GM12865 (cell line): ENCODE measurements at places on chromosomes 2 and 18.

DNA sequence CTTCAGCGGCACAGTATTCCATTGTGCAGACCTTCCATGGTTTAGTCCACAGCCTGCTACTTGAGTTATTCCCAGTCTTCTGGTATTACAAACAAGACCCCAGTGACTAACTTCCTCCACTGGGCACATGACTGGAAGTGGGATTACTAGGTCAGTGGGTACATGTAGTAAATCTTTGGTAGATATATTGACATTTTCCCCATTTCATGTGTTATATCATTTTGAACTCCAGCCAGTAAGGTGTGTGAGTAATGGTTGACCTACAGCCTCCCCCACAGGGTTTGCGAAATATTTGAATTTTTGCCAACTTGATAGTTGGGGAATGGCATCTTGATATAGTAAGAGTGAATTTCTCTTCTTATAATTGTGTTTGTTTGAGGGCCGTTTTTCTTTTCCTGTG lies 58.8 kb downstream of the RNF144A start:
- DNase-seq, result no peak

GRCh38 chr2:65193446-65193845 lies 34.2 kb upstream of the ACTR2 start:
- DNase-seq, result no peak

GRCh38 chr18:45328296-45328695 lies 287.0 kb upstream of the SLC14A2 start:
- no peak for DNase-seq

- no peak for DNase-seq
Measured at GRCh38 chr18:75057169-75057960, 151.6 kb downstream of the PTGR3 start.

- no peak for DNase-seq
Measured at GRCh38 chr2:128280158-128280871, 38.4 kb downstream of the HS6ST1 start.

GRCh38 chr2:20221555-20221973 lies 3.4 kb downstream of the SDC1 start:
- DNase-seq, result no peak

GRCh38 chr2:31707992-31708391 lies 127.3 kb upstream of the SRD5A2 start:
- no peak for DNase-seq

DNA sequence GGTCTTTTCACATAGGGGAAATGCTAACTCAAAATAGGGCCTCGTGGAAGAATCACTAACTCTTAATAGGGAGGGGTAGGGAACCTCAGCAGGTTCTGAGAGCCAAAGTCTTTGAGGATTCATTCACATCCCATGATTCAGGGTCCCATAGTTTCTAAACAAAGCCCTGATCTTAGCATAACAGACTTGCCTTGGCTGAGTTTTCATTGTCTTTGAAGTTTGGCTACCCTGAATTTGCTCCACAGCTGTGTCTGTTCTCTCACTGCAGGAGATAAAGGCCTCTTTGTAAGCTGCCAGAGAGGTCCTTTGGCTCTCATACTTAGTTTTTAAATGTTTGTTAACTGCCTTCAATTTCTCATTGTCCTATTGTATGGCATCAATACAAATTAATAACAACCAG lies 54.5 kb downstream of the ZDBF2 start:
- DNase-seq, result no peak

GRCh38 chr18:79509536-79509930 lies 113.8 kb downstream of the NFATC1 start:
- DNase-seq, result no peak

DNA sequence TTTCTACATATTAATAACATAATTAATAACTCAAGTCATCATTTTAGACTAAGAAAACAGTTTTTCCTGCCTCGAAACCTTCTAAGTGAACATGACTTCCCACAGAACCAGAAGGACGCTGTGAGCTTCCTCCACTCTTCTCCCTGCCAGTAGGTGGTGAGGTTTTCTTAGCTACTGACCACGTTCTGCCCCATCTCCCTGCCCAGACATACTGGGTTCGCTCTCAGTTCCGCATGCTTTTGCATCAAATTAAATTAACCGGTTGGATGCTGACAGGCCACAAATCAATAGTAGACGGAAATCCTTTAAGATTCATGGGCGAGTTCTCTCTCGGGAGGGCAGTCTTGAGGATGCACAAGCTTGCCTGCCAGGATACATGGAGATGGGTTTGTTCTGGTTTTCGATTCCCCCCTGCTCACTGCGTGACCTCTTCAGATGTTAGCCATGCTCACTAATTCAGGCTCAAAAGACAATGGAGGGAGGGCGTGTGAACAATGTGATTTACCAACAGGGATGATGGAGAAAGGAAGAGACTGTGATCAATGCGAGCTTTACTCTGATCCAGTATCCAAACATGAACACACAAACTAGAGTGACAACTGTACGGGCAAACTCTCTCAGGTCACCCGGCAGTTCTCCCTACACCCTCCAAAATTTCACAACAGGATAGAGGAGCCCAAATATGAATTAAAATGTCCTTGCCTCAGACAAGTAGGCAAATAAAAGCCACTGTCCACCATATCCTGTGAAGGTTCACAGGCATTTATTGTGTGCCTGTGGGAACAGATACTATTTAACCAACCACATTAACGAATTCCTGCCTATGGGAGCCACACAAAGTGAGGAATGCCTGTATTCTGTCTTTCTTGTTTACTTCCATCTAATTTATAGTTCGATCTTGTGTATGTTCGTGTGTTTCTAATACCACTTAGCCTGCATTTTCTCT lies 375.7 kb downstream of the EIPR1 start:
- DNase-seq, result peak; percentile 35

- DNase-seq, result no peak
Measured at GRCh38 chr2:142876423-142876822, 1.0 kb upstream of the KYNU start.

- DNase-seq, result no peak
Measured at GRCh38 chr2:113112871-113113270, 14.5 kb upstream of the IL1RN start.

GRCh38 chr2:20642055-20642971 lies 8.6 kb downstream of the HS1BP3 start:
- peak; percentile 78 for DNase-seq

- peak; percentile 64 for DNase-seq
Measured at GRCh38 chr2:131105950-131106801, 1.0 kb downstream of the PLEKHB2 start.

- peak; percentile 55 for DNase-seq
Measured at GRCh38 chr2:210577263-210578071, 21.1 kb downstream of the CPS1 start.

DNA sequence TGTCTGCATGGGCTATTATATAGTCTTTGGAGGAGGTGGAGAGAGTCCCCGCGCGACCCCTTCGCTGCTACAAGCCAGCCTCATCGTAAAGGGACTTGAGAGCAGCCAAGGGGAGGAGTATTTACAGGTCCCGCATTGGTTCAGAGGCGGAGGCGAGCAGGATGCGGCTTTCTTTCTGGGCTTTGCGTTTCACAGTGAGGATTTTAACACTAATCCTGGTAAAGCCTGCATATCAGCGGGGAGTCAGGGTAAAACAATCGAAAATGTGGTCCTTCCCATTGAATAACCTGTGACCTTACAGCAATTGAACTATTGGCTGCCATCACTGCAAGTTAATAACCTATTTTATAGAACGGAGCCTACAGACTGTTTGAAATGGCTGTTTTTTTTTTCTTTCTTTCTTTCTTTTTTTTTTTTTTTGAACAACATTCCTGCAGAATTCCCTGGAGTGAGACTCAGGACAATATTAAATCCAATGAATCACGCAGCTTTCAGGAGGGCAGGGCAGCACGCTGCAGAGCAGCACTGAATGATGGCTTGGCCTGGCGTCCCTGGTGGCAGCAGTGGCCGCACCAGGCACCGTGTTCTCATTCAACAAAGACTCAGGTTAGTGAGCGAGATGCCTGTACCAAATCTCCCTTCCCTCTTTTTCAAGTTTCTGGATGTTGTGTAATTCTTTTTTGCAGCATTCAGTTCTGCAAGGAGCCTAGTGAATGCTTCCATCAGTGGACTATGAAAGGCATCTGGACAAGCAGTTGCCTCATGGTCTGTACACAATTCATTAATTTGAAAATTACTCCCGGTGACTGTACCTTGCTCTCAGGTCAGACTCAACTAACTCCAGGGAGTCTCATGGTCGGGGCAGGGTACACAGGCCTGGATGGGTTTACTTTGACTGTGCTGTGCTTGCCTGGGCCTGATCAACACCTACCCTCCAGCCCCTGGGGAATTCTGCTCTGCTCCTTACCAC lies 19.8 kb downstream of the SMIM21 start:
- DNase-seq, result no peak

DNA sequence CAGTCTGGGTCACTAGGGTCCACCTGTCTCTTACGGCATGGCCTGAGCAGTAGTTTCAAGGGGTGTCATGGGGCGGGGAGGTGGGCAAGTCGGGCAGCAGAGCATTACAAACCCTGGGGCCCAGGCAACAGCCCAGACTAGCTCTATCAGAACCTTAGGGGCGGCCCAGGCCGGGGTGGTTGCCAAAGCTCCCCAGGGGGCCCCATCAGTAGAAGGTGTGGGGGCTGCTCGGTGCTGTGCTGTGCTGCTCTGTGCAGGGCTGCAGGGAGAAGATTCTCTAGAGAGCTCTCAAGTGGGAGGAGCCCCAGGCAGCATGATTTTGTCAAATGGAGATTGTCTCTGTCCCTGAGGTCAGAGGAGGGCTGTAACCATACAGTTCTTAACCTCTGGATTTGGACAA lies 36.4 kb upstream of the SLC14A1 start:
- peak; percentile 54 for DNase-seq

DNA sequence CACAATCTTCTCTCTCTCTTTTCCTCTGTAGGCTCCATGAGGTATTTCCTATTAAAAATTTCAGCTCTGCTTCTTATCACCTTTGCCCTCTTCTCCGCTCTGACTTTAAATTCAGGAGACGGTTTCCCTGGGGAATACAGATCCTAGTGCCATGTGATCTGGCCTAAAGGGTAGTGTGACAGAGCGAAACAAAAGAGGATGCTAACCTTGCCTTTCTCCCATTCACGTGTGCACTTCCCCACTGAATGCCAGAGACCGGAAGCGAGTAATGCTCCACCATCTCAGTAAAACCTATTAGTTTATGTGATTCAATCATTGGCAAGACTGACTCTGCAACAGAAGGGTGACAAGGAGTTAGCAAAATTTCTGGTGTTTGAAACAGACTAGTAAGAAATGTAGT lies 358.3 kb downstream of the ZNF521 start:
- DNase-seq, result no peak

- DNase-seq, result peak; percentile 47
Measured at GRCh38 chr18:32049393-32050171, 31.0 kb downstream of the RNF125 start.

DNA sequence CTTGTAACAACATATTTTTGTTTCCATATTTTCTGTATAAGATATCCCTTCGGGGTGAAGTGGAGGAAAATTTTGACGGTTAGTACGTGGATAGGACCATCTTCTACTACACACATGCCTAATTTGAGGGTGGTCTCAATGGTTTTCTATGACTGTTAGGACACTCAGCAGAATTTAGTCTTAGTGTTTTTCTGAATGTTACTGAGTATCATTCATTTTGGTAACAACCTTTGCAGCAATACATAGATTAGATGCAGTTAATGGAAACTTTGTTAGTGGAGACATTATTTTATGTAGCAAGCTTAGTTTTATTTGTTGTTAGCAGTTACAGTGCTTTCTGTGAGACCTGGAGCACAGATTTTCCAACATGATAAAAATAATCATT lies 1.6 kb downstream of the ITGAV start:
- DNase-seq, result no peak

DNA sequence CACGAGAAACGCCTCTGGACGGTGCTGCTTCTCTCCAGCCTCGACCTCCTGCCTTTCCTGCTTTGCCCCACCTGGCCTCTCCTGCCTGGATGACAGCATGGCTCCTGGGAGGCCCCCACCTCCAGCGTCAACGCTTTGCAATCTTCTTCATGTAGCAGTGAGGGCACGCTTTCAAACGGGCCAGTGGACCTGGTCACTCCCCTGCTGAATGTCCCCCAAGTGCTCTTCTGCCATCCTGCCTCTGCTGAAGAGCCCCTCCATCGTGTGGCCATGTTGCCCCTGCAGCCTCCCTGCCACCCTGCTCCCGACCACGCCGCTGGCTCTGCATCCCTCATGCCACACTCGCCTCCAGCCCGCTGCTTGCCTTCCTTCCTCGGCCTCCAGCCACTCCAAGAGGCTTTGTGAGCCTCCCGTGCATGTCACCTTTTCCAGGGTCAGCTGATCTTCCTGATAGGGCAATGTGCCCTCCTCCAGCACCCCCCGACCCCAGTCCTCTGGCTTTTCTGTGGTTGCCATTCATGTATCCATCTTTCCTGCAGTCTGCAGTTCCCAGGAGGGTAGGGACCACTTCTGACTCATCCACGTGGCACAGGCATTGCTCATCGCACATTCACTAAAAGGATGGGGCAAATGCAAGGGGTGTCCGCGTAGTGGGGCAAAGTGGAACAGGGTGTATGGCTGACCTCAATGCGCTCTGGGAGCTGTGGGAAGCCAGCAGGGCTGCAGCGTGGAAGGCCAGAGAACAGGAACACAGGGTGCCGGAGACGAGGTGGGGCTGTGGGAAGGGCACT lies 268.8 kb downstream of the TWIST2 start:
- no peak for DNase-seq

- DNase-seq, result peak; percentile 58
Measured at GRCh38 chr2:73986085-73986681, 1.5 kb downstream of the TET3 start.

DNA sequence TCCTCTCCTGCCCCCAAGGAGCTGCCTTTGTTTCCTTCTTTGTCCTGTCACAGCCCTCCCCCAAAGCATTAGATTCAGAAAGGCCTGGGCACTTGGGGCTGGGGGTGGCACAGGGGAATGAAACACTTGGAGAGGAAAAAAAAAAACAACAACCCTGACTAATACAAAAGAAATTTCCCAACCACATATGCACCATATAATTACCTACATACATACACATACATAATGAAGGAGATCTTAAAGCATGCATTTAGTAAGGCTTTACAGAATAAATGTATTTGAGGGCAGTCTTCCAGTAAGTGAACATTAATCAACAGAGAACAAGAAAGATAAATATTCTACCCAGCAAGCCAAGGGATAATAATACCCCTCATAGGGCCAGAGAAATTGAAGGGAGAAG lies 70.0 kb upstream of the PPP1CB start:
- no peak for DNase-seq

GRCh38 chr2:79512442-79513401 lies at the start of gene CTNNA2:
Gene CTNNA2 (plus strand): TSS chr2:79513051.
- DNase-seq, result no peak

- DNase-seq, result peak; percentile 29
Measured at GRCh38 chr2:69933839-69934613, 19.1 kb downstream of the MXD1 start.

DNA sequence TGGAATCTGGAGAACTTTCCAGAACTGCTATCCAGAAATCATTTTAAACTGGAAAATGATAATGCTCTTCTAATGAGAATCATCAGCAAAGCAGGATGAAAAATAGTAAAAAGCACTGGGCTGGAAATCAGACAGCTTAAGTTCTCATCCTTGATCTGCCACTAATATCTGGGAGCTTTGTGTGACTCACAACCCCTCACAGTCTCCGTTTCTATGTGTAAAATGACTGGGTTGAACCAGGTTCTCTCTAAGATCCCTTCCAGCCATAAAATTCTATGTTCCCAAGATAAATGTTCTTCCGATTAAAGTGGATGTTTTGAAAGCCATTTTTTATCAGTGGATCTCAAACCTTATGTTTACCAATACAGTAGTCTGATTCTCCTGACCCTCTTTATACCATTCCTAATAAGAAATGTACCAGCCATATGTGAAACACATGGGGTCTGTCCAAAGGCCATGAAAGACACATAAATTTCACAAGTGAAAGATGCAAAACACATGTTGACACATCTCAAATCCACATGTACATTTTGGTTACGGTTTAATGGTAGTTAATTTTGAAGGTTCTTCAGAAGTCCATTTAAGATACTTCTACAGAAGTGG lies 188.8 kb downstream of the EN1 start:
- DNase-seq, result no peak
